ENCODE measurements at places on chromosomes 5 and 9.

- no peak for DNase-seq
Observed at GRCh38 chr9:128159522-128159783, 612 bp upstream of the BBLN start.

DNA sequence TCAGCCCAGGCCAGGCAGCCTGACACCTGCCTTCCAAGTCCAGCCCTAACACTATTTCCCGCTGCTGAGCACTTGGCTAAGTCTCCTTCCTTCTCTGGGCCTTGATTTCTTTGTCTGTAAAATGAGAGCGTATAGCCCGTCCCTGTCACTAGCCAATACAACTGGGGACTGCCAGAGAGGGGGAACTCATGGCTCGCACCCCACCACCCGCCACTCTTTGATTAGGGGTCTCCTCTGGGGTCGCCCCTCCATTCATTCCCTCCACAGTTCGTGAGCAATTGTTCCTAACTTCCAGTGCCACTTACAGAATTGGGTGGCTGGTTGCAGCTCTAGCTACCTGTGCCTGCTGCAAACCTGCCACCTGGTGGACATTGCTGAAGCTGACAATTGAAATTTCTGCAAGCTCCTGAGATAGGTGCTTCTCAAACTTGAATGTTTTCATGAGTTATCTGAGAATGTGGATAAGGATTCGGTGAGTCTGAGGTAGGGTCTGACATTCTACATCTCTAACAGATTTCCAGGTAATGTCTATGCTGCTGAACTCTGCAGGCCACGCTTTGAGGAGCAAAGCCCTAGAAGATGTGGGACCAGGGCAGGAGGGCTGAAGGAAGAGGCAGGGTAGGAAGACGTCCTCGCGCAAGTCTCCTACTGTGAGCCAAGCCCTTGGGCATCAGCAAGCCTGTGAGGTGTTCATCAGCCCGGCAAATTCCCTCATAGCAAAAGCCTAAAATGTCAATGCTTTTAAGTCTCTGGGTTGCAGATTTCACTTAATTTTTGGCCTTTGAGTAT lies 13.3 kb upstream of the RECK start:
- DNase-seq: no peak

GRCh38 chr5:57836921-57837320 lies 354.3 kb upstream of the ACTBL2 start:
- DNase-seq: no peak

- DNase-seq: peak; percentile 56
Observed at GRCh38 chr9:127574072-127574993, 37.7 kb upstream of the STXBP1 start.

DNA sequence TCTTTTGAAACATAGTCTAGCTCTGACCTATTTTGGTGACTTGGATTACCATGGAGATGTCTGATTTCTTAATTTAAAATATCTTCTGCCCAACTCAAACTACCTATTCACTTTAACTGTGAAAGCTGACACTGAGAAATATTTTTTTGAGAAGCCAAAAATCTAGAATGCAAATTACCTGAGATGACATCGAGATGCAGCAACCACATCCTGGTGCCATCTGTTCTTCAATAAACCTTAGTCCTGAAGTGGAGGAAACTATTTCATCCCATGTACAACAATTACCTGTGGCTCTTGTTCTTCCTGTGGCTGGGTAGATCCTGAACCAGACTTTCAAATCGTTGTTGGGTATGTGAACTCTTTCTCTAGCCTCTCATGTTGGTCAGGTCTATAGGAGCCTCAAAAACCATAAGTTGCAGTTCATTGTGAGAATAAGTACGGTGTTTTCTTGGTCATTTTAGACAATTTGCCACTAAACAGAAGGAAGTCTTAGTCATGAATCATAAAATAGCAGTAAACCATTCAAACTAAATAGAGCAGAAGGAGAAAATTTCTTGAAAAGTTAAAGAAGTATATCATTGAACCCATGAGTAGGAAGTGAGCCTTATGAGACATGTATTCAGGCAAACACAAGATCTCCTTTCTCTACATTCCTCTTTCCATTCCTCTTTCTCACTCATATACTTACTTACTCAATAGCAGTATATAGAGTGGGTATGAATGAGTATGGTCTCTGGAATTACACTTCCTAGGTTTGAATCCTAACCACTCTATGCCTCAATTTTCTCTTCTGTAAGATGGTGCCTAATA lies 176.0 kb downstream of the HMHB1 start:
- no peak for DNase-seq

DNA sequence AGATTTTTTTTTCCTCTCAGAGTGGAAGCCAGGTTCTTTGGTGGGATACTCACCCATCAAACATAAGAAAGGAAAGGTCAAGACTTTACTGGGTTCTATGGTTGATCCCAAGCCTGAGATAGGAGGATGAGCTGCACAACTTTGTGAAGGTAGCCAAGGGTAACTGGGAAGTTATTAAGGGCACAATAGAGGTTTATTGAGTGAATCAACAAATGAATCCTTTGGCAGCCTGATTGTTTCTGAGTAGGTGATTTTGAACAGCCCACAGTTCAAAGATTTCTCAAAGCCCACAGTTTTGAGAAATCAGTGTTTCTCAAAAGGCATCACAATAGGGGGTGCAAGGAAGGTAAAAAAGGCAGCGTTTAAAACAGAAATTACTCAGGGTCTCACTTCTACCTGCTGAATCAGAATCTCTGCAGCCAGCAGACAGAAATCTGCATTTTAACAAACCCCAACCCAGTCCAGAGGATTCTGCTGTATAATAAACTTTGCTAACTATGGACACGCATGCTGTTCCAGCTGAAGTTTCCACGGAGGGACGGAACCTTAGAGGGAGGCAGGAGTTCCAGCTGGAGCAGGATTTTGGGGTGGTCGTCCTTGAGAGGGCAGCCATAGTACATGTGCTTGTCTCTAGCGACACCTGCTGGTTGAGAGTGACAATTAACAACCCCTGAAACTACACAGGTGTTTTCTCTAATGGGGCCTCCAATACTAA lies 32.7 kb upstream of the FSD1L start:
- peak; percentile 37 for DNase-seq

- no peak for DNase-seq
Observed at GRCh38 chr5:40834391-40834848, 602 bp downstream of the RPL37 start.

DNA sequence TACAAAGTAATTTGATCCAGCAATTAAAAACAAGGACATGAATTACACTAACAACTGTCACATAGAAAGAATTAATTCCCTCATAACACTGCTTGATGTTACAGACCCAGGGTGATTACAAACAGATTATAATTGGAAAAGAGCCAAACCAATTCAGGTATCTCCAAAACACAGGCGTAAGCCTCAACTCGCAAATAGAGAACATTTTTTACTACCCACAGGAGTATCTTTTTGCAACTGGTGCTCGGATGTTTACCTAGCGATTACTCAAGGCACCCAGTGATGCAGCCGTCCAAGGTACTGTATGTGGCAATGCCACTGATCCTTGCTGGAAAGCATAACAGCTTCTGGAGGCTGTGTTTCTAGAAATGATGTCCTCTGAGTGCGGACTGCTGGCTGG lies 386.1 kb upstream of the KIF2A start:
- no peak for DNase-seq

- DNase-seq: peak; percentile 27
Observed at GRCh38 chr9:101485924-101486692, 47.5 kb upstream of the RNF20 start.

- no peak for DNase-seq
Observed at GRCh38 chr9:123508048-123508447, 152.1 kb downstream of the CRB2 start.

DNA sequence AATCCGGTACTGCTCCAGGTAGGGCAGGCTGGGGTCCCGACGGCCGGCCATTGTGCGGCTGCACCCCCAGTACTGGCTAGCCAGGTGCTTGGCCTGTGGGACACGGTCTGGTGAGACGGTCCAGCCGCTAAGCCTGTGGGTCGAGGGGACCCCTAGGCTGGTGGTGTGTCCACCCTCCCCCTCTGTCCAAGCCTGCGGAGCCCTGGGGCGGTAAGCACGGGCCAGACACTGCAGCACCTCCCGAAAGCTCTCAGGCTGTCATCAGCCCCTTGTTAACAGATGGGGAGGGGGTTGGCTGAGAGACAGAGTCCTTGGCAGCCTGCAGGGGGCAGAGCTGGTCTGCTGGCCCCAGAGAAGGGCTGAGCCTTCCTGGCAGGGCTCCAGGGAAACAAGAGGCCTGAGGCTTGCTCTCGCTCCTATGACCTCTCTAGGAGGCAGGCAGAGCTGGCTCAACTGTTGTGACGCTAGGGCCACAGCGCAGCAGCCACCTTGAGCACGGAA lies 11.8 kb upstream of the MRNIP start:
- peak; percentile 42 for DNase-seq
